Umbilical cord (tissue), 2 donors: ENCODE measurements at places on chromosomes 12 and 14.

DNA sequence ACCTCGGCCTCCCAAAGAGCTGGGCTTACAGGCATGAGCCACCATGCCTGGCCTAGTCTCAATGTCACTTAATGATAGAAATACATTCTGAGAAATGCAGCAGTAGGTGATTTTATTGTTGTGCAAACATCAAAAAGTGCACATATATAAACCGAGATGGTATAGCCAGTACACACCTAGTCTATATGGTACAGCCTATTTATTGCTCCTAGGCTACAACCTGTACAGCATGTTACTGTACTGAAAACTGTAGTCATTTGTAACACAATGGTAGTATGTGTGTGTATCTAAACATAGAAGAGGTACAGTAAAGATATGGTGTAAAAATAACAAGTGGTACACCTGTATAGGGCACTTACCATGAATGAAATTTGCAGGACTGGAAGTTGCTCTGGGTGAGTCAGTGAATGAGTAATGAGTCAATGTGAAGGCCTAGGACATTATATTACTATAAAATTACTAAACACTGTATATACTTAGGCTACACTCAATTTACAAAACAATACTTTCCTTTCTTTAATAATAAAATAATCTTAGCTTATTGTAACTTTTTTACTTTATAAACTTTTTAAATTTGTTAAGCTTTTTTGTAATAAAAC, 166.7 kb upstream of the SYT1 start:
- DNase-seq: no peak

DNA sequence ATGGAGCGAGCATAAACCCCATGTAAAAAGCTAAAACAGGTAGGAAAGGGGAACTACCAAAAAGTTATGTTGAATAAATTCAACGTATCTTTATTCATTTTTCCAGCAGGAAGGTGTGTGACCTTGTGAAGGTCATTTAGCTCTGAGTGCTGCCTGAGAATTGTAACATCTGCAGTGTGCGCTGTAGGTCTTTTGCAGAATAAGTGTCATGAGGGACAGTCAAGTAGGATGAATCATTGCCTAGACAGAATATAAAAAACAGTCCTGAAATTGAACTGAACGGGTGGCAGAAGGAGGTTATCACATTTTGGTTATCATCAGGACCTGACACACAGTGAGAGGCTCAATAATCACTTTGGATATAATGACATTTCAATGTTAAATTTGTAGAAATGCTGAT, 334.8 kb upstream of the NOVA1 start:
- no peak for DNase-seq

DNA sequence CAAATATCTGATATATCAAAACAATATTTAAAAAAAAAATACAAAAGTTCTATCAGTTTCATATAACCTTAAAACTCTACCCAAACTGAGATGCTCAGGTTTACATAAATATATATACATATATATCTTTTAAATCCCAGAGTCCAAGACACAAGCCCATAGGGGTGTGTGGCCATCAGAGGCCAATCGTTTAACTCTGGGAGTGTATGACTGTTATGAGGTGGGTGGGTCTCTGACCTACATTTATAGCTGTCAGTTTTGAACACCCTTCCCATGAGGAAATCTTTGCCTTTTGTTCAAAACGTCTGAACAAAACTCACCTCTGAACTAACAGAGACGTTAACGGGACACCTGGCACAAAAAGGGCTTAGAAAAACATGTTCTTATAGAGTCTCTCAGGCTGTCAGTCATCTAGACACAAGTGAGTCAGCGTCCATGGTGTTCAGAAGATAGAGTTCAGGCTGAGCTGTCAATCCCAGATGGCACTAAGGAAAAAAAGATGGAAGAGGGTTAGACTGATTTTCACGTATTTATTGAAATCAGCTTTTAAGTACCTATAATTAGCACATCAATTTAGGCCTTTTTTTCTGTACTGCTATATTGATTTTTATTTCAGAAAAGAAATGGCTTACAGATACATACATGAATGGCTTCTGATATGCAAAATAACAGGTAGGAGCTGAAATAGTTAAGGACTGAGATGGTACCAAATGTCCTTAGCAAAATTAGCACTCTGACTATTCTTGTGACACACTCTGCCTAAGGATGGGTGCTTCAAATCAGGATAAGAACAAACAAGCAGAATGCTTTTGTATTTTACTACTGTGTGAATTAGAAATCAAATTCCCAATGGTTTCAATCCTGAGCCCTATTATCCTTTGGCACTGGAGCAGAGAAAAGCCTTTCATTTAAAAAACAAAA, 29.2 kb downstream of the HIGD1C start:
- DNase-seq: no peak

- no peak for DNase-seq
Measured at GRCh38 chr12:105547786-105548185, 217.3 kb downstream of the C12orf75 start.

GRCh38 chr14:31961896-31962295, 115.2 kb upstream of the ARHGAP5 start:
- peak; percentile 77 for DNase-seq

GRCh38 chr12:19299765-19300164, 139.5 kb upstream of the AEBP2 start:
- peak; percentile 37 for DNase-seq

GRCh38 chr14:32707742-32708500, 230.8 kb upstream of the NPAS3 start:
- no peak for DNase-seq

DNA sequence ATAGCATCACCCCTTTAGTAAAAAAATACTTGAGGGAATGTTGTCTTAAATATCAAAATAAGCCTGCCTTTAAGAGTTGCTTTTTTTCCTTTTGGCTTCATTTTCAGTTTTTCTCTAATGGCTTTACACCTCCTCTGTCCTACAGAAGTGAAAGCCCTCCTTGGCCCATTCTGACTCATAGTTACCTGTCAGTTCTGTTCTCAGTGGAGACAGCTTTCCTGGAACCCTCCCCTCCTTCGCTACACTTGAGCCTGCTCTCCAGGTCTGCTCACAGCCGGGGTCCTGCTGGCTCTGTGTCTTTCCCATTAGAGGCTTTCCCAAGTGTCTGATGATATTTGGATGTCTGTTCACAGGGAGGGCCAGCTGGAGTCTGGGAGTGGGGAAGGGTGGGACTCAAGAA, 84.0 kb downstream of the PELI2 start:
- DNase-seq: no peak

GRCh38 chr12:27924350-27925135, 48.0 kb downstream of the PTHLH start:
- no peak for DNase-seq

- DNase-seq: no peak
Measured at GRCh38 chr14:104351849-104352492, 213.6 kb downstream of the KIF26A start.

DNA sequence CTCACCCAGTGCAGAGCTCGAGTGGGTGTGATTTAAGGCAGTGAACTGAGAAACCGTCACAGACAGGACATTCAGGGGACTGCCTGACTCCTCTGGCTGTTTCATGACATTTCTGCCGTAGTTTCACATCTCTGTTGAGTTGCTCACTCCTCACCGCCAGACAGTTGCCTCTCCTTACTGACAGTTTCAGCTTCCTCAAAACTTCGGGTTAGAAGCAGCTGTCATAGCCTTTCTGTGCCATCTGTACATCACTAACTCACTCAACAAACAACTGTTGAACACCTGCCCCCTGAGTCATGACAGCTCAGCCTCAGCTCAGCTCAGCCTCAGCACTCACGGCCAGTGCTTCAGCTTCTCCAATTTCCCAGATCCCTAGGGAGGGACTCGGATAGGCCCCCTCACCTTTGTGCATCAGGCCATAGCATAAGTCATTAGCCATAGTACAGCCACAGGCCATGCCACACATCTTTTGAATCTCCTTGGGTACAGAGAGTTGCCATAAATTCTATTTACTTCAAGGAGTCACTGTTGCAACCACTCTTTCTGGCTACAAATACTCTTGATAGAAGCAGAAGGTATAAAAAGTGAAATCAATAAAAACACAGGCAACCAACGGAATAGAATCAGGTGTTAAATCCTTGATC, 6.2 kb upstream of the SLC15A4 start:
- DNase-seq: no peak
